ENCODE measurements at places on chromosomes 3 and 15.

DNA sequence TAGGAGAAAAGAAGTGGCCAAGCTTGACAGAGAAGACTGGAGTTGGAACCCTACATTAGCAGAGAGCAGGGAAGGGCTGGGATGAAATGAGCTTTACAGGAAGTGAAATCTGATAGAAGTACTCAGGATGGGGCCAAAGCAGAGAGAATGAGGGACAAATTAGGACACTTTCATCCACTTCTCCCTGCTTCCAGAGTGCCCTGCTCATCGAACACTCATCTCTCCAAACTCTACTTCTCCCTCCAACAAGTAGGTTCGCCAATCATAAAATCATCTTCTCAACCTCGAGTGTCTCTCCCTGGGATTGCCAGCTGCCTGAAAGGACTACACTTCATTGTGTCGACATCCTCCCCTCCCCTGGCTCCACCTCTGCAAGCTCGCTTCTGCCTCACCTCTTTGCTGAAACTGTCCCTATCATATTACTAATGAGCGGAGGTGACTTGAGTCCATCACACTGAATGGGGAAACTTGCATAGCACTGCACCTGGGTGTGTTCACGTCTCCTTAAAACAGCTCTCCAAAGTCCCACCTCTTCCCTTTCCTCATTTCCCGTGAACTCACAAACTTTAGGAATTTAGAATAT lies 365.8 kb downstream of the FOXP1 start:
- DNase-seq, result no peak

DNA sequence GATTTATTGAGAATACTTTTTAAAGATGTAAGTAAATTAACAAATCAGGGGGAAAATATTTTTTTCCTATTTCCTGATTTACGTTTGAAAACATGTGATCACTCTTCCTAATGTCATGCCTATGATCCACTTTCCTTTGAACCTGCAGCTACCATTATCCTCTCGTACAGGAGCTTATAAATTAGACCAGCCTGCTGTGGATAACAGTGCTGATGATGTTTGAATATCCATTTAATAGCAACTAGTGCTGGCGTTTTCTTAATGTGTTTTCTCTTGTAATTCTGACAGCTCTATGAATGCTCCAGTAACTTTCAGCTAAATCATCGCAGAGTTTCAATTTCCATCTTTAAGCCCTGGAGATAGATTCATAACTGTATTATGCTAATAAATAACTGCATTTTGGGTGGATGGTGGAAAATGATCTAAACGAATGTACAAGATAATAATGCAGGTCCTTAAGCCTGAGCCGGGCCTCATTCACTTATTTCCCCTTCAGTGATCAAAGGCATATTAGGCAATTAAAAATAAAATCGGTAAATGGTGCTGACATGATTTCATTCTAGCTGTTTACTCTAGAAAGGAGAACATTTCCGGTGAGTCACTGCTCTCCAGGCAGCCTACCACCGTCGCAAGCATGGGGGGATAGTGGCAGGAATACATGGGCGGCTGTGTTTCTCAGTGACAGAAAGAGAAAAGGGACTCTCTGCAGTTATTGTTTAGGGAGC lies 58.5 kb upstream of the SLC24A5 start:
- no peak for DNase-seq

DNA sequence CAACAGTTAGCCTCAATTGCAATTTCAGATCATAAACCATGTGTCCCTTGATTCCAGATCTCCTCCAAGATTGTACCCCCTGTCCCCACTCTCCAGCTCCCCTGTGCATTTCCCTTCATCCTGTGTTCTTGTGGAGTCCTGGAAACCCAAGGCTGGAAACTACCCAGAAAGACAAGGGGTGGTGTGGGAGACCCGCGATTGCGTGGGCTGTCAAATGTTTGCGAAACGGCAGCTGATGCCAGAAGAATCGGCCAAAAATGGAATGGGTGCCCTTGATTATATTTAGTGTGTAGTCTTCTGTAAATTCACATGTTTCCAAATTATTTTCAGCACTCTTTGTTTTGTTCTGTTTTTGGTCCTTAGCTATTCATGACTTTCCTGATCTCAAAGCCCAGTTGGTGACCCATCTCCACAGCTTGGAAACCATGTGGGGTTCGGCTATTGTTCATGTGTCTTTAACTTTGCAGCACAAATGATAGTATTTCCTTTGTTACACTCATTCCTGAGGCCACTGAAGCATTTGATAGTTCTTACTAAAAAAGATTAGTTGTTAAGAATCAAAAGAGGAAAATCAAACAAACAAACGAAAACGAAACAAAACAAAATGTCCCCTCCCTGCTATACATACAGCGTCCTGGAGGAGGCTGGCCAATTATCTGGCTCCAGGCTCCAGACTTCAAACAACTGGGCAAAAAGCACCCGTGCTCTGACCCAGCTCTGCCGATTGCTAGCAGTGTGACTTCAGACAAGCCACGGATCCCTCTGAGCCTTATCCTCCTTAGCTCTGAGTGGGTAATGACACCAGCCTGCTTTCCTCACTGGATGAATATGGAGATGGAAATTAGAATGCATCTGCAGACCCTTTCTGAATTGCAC lies 120.9 kb downstream of the CACNA2D3 start:
- no peak for DNase-seq

DNA sequence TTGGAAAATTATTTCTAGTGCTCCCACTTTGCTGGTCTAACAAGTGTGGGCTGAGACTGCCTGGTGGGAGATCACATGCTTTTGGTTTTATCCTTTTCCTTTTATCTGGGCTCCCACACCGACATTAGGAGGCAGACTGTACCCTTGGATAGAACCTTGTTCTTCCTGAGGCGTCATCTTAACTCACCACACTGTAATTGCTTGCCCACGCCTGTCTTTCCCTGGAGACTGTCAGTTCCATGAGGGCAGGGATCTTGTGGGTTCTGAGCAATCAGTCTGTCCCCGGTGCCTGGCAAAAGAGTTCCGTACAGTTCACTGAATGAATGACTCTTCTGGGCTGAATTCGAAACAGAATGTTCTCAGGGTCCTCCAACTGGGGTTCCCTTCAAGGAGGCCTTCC lies 124.6 kb upstream of the ABHD17C start:
- no peak for DNase-seq

DNA sequence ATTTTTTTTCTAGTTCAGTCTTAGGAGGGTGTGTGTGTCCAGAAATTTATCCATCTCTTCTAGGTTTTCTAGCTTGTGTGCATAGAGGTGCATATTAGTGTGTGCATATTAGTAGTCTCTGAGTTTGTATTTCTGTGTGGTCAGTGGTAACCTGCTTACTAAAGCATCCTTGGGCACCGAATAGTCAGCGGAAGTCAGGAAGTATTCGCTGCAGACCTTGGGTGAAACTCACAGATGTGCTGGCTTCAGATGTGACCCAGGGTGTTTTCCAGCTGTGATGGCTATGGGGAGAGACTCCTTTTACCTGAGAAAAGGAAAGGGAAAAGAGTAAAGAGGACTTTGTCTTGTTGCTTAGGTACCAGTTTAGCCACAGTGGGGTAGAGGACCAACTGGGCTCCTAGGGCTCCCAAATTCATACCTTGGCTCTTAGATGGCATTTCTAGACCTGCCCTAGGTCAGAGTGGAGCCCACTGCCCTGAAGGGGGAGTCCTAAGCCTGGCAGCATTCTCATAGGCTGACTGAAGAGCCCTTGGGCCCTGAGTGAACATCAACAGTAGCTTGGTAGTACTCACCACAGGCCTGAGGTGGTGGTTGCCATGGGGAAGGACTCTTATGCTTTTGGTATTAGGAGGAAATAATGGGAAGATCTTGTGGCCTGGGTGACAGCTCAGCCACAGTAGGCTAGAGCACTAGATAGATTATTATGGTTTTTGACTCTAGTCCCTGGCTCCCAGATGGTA lies 286.0 kb upstream of the ZPLD1 start:
- DNase-seq, result no peak

DNA sequence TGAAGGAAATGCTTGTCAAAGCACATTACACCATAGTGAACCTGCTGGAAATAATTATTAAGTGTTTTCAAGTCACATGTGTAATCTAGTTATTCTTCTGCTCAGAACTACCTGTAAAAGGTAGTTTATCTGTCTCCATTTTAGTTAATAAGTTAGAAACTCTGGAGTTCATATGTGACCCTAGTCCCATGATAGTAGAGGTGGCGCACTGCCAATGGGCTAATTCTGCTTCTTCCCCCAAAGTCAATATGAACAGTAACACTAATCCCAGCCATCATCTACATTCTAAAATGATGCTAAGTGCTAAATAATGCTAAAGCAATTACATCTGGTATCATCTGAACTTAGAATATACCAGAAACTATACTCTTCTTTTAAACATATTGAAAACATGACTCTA lies 361.0 kb upstream of the NECTIN3 start:
- DNase-seq, result no peak

DNA sequence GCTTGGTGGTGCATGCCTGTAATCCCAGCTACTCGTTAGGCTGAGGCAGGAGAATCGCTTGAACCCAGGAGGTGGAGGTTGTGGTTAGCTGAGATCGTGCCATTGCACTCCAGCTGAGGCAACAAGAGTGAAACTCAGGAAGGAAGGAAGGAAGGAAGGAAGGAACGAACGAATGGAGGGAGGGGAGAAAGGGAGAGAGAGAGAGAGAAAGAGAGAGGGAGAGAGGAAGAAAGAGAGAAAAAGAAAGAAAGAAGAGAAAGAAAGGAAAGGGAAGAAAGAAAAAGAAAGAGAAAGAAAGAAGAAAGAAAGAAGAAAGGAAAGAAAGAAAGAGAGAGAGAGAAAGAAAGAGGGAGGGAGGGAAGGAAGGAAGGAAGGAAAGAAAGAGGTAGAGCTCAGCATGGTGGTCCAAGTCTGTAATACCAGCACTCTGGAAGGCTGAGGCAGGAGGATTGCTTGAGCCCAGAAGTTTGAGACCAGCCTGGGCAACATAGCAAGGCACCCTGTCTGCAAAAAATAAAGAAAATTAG lies 81.9 kb downstream of the P2RY1 start:
- no peak for DNase-seq

GRCh38 chr3:195999896-196000295 lies 82.0 kb downstream of the TFRC start:
- DNase-seq, result no peak

- DNase-seq, result no peak
These were observed 63.8 kb downstream of the NCEH1 start for GRCh38 chr3:172647080-172647479.

DNA sequence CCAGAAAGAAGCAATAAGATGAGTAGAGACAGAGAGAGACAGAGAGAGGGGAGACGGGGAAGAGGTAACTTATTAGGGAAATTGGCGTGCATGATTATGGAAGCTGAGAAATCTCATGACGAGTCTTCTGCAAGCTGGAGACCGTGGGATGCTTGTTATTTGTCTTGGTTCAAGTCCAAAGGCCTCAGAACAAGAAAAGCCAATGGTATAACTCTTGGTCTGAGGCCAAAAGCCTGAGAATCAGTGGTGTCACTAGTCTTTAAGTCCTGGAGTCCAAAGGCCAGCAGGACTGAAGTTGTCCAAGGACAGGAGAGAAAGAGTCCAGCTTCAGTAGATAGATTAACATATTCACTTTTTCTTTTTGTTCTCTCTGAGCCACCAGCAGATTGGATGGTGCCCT lies 613.6 kb downstream of the CADM2 start:
- DNase-seq, result no peak

DNA sequence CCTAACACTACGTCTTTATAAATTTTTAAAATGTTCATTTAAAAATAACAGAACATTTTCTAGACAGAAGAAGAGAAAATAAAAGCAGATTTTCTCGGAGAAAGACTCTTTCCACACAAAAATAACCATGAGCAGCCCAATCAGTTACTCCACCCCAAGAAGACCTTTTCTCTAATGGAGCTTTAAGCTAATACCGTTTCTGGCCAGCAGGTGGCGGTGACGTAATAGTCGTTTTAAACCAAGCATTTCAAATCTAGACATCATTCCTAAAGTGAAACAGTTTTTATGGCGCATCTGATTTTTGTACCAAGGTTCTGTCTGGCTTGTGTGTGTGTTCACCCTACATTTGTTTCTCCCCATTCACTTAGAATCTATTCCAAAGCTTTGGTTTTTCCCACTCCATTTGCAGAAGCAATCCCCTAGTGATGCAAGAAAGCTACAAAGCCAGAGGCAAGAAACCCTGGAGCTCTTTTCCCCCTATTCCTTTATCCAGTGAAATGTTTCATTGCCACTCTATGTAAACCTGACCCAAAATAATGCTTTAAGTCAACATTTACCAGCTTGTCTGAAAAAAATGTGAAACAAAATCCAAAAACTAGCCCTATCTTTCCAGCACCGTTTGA lies 336.7 kb upstream of the IGF1R start:
- DNase-seq, result peak; percentile 48

- no peak for DNase-seq
These were observed 27.9 kb downstream of the AADAC start for GRCh38 chr3:151841801-151842200.

DNA sequence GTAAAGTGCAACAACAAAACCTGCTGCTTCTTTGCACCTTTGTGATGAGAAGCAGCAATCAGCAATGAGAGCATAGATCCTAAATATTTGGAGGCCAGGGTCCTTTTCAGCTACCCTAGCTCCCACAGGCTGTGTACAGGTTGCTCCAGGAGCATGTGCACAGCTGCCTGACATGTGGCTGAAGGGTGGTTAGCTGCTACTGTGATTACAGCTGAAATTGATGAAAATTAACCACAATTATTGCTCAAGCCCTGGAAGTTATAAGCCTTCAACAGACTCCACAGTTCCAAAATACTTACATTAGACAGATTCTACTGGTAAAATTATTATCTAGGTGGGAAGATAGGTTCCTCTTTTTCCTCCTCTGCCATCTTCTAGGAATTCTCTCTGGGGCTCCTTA lies 28.5 kb downstream of the COMMD2 start:
- no peak for DNase-seq

DNA sequence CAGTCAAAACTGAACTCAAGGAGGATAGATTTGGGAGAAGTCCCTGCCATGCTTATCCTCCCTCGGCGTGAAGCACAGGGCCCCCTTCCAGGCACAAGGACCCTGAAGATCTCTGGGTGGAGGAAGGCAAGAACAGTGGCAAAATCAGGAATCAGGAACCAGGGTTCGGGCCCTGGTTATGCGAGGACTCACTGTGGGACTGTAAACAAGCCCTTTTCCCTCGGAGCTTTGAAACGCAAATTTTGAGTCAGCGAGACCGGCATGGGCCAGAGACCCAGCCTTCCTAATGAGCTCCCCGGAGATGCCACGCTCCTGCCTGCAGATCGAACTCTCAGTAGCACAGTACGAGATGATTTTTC lies 70.1 kb downstream of the SLC12A8 start:
- no peak for DNase-seq

DNA sequence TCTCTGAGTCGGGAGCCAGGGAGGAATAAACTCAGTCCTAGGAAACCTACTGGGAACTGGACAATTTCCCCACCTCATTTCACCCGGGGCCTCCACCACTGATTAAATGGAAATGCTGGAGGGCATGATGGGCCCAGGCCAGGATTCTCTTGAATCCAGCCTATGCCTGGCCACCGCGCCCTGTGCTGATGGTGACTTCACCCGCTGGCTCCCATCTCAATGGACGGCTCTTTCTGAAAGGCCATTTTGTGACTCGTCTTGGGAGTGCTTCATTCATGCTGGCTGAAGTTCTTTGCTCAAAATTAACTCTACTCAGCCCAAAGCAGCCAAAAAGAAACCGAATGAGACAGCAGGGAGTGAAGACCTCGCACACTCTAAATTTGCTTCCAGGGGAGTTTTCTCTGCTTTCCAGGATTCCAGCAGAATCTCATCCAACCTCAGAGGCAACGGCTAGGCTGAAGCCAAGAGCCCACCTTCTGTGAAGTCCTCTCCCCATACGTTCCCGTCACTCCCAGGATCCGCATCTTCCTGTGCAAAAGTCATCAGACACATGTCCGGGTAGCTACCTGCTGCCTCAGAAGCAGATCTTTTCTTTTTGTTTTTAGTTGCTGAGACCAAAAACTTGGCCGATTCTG lies 266.0 kb upstream of the ICE2 start:
- no peak for DNase-seq

GRCh38 chr3:140186421-140186920 lies 251.5 kb downstream of the CLSTN2 start:
- DNase-seq, result no peak
